ENCODE measurements at places on chromosomes 6 and 20.

DNA sequence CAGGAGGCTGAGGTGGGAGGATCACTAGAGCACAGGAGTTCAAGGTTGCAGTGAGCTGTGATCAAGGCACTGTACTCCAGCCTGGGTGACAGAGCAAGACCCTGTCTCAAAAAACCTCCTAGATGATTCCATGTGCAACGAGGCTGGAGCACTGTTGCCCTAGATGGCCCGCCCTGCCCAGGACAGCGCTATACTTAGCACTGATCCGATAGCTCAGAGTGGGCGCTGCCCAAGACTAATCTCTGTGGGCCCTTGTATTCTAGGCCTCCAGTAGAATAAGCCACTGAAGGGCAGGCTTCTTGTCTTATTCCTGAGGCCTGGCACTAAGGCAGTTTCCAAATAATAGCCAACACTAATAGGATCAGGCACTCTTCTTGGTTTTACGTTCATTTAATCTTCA, 41.0 kb downstream of the STK35 start:
- no peak for DNase-seq

GRCh38 chr20:54657268-54657826, 182.0 kb downstream of the DOK5 start:
- DNase-seq: no peak

- no peak for DNase-seq
Measured at GRCh38 chr6:88741939-88742338, 221.5 kb downstream of the RNGTT start.

GRCh38 chr6:114339706-114340105, 3.1 kb downstream of the HS3ST5 start:
- DNase-seq: no peak

- peak; percentile 62 for DNase-seq
Measured at GRCh38 chr6:15148356-15148946, 97.4 kb upstream of the JARID2 start.

DNA sequence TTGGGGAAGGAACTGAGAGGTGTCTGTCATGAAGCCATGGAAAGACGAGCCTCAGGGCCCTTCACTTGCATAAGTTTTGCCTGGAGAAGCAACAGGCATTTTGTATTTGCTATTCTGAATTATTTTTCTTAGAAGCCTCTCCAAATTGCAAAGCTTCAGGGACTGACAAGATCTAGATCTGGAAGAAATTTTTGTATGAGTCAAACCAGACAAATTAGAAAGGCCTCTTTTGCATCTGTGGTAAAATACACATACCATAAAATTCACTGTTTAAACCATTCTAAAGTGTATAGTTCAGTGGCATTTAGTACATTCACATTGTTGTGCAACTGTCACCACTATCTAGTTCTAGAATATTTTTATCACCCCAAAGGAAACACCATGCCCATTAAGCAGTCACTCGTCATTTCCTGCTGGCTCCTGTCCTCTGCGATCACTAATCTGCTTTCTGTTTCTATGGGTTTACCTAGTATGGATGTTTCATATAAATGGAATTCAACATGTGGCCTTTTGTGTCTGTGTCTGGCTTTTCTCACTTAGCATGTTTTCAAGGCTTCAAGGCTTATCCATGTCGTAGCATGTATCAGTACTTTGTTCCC, 269.1 kb downstream of the PHF3 start:
- DNase-seq: peak; percentile 82

DNA sequence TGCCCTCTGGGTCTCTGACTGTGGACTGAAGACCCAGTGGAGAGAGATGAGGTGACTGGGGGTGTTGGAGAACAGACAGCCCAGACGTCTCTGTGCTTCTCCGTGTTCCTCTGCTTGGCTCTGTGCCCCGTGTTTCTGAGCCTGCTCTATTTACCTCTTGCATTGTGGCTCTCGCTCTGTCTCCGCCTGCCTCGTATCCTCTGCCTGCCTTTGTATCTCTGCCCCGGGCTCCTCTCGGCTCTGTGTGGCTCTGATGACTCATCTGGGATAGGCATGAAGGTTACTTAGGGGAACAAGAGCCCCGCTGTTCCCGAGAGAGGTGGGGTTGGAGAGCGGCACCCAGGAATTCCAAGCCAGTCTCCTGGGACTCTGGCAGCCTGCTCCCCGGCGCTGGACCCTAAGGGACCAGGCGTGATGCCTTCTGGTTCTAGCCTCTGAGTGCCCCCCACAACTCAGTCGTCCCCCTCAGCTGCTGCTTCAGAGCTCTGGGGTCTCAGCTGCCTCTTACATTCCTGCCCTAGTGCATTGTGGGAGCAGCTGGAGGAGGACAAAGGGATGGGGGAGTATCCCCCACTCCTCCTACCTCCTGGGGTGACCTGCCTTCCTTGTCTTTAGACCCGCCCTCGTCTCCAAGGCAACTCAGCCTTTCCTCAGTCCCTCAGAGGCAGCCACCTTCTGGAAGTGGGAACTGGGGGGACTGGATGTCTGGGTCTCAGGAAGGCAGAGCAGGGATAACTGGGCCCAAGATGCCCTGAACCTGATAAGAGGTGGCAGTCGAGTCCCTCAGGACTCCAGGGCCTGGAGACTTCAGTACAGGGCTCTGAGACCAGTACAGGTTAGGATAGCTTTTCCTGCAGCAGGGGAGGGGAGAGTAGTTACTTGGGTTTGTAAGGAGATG, 1.9 kb downstream of the DDR1 start:
- DNase-seq: peak; percentile 47

DNA sequence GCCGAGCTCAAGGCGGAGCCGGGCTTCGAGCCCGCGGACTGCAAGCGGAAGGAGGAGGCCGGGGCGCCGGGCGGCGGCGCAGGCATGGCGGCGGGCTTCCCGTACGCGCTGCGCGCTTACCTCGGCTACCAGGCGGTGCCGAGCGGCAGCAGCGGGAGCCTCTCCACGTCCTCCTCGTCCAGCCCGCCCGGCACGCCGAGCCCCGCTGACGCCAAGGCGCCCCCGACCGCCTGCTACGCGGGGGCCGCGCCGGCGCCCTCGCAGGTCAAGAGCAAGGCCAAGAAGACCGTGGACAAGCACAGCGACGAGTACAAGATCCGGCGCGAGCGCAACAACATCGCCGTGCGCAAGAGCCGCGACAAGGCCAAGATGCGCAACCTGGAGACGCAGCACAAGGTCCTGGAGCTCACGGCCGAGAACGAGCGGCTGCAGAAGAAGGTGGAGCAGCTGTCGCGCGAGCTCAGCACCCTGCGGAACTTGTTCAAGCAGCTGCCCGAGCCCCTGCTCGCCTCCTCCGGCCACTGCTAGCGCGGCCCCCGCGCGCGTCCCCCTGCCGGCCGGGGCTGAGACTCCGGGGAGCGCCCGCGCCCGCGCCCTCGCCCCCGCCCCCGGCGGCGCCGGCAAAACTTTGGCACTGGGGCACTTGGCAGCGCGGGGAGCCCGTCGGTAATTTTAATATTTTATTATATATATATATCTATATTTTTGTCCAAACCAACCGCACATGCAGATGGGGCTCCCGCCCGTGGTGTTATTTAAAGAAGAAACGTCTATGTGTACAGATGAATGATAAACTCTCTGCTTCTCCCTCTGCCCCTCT, 1.1 kb downstream of the CEBPB start:
- DNase-seq: no peak

GRCh38 chr20:61640131-61640870, 388.2 kb downstream of the CDH4 start:
- DNase-seq: peak; percentile 82

DNA sequence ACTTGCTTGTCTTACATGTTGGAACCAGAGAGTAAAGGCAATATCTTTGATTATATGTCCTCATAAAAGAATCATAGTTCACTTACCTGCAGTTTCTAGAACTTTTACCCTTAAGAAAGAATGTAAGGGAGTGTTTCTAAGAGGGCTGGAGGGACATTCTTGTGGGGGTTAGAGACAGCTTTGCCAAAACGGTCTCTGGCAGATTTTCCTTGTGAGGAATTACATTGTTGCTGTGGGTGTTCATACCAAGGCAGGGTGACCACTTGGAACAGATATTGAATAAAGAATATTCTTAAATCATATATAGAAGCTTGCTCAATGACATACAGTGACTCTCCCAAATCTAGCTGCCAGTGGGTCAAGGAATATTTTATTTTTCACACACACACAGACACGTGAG, 517.6 kb upstream of the SOX4 start:
- no peak for DNase-seq

GRCh38 chr6:64520050-64520449, 884.4 kb downstream of the PHF3 start:
- peak; percentile 79 for DNase-seq

GRCh38 chr6:154341871-154342270, 14.7 kb downstream of the IPCEF1 start:
- no peak for DNase-seq

- no peak for DNase-seq
Measured at GRCh38 chr6:79215213-79215824, 19.2 kb downstream of the HMGN3 start.

- DNase-seq: peak; percentile 58
Measured at GRCh38 chr6:151240036-151240685, 394 bp downstream of the AKAP12 start.

DNA sequence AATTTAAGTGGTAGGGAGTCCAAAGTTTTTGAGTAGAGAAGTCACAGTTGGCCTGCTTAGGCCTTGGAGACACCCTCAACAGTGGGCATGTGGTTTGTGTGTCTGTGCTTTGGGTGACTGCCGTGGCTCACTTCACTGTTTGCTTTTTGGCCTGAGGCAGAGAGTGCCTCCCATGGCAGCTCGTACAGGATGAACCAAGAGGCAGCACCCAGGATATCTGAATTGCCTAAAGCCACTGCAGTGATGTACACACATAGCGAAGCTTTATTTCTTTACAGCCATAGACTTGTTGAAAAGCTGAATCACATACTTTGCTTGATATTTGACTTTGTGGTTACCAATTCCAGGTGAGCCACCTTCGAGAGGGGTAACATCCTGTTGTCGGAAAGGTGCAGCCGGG, 21.6 kb downstream of the RREB1 start:
- no peak for DNase-seq

- DNase-seq: no peak
Measured at GRCh38 chr20:24911461-24911860, 37.6 kb upstream of the CST7 start.

- peak; percentile 47 for DNase-seq
Measured at GRCh38 chr6:105642708-105643107, 239.8 kb upstream of the PREP start.

DNA sequence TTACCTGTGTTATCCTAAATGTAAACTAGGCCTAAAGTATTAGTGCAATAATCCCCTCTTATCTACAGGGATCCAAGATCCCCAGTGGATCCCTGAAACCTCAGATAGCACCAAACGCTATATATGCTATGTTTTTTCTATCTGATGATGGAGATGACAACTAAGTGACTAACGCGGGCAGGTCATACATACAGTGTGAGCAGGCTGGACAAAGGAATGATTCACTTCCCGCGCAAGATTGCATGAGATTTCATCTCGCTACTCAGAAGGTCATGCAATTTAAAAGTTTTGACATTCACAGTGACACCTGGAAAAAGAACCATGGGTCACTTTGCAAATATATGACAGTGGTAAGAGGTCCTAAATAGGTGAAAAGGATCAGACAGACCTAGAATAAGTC, 875.9 kb downstream of the HACE1 start:
- DNase-seq: no peak

- DNase-seq: no peak
Measured at GRCh38 chr6:108157234-108157980, 8.4 kb upstream of the NR2E1 start.

- DNase-seq: no peak
Measured at GRCh38 chr6:51839726-51840374, 247.6 kb downstream of the PKHD1 start.

DNA sequence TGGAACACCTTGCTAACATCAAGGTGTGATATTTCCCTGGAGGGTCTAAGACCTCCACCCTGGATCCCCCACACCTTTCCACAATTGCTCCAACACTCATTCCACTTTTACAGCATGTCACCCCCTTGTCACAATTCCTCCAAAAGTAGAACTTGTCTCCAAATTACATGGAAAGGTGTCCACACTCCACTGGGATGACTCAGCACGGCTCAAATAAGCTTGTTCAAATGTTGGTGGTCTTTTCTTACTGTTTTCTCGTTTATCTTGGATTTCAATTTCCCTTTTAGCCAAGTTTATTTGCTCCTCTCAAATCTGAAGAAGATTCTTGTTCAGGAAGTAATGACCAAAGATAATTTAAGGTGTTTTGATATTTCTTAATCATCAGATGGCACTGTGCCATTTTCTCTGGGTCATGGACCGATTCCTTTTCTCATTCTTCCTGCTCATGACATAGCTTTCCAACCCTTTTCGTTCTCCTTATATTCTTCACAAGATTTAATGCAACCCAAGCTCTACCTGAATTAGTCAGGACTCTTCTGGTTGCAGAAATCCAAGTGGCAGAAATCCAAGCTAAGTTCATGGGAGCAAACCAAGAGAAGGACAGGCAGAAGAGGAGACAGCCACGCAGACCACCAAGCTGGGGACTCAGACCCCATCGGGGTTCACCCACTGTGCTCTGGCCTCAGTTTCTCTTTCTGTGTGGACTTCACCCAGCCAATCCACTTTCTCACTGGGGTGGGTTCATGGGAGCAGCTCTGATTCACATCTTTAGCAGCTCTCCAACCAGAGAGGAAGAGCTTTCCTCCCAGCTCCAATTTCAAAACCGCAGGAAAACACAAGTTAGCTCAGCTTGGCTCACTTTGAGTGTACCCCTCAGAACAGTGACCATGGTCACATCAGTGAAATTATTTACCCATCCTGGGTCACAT, 110.5 kb upstream of the CDYL start:
- DNase-seq: no peak

DNA sequence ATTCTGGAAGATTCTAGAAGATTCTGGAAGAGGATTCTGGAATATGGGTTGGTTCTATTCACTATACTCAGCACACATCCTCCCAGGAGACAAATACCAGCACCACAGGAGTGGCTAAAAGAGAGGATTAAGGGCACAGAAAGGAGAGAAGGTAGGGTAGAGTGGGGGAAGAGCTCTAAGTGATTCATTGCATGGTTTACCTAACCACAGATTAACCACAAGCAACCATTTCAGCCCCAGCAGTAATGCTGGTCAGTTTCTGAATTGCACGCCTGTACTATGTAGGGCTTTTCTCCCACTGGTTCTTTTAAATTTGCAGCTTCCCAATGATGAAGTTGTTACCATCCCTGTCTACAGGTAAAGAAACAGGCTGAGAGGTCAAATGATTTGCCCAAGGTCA, 192.7 kb upstream of the PMEPA1 start:
- peak; percentile 53 for DNase-seq

DNA sequence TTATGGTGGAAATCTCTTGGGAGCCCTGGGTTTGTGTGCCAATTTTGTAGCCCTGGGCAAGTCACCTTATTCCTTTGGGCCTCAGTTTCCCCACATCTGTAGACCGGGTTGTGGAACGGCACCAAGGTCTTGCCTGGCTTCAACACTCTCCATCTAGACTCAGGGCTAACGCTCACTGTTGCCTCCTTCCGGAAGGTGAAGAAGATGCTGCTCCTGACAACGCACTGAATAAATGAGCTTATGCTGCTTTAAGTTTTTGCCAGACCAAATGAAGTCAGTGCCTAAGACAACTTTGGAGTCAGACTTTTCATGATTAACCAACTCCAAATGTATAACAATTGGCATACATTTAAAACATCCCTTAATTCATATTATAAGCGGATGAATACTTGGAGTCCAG, 53.1 kb downstream of the PSMG4 start:
- DNase-seq: no peak

- no peak for DNase-seq
Measured at GRCh38 chr20:59835448-59836395, 97.7 kb downstream of the SYCP2 start.
